SJCRH30 (cell line): ENCODE measurements at places on chromosomes 2 and 18.

- peak; percentile 92 for DNase-seq
These were observed 176.3 kb downstream of the ZFP36L2 start for GRCh38 chr2:43049836-43050801.

- DNase-seq, result no peak
These were observed 236.1 kb downstream of the GCA start for GRCh38 chr2:162579986-162580385.

DNA sequence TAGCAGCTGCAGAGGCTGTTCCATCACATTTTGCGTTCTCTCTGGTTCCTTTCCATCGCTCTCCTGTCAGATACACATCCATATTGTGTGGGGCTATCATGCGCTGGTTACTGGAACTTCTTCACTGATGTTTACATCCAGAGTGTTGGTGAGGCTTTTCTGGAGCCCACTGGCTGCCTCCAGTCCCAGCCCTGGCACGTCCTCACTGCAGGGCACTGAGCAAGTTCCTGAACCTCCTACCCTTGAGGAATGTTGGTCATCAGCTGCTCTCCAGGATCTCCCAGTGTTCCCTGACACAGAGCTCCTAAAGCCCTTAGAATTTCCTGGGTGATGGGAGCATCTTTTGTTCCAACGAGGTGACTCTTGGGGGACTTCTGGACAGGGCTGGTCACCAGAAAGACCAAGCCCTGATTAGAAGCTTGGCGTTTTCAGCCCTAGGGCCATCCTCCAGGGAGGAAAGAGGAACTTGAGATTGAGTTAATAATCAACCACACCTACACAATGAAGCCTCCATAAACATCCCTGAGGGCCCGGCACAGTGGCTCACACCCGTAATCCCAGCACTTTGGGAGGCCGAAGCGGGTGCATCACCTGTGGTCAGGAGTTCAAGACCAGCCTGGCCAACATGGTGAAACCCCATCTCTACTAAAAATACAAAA lies 81.3 kb downstream of the TFCP2L1 start:
- DNase-seq, result no peak

DNA sequence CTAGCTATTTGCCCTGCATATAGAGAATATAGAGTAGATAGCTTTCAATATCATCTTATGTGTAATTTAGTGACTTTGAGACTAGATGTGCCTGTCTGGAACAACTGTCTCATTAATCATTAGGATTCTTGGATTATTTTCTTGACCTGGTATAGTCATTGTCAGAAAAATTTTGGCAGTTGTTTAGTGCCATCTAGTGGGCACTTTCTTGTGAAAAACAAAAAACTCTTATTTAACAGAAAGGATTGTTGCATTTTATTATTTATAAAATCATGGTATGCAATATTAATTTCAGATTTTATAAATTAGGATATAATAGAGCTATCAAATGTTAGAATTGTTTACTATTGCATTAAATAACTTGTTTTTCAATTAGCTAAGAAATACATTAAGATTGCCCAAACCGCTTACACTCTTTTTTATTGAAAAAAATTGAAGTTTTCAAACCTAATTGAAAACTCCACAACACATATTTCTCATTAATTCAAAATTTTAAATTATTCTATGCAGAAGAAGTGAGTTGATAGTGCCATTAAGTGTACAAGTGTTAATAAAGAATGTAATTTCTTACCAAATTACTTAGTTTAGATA lies 80.3 kb downstream of the DYNAP start:
- DNase-seq, result no peak

DNA sequence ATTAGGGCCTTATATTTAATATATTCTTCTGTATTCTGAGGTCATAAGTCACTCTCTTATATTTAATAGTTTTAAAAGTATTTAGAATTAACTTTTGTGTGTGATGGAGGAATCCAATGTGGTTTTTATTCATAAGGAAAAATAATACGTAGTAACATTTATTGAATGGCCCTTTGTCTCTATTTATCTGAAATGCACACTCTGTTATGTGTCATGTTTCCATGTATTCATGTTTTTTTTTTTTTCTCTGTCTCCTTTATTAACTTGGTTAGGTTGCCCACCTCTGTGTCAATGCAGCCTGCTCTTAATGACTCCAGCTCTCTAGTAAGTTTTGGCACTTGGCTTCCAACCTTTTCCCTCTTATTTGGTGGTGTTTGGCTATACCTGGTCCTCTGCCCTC lies 33.8 kb downstream of the RNF144A start:
- no peak for DNase-seq

DNA sequence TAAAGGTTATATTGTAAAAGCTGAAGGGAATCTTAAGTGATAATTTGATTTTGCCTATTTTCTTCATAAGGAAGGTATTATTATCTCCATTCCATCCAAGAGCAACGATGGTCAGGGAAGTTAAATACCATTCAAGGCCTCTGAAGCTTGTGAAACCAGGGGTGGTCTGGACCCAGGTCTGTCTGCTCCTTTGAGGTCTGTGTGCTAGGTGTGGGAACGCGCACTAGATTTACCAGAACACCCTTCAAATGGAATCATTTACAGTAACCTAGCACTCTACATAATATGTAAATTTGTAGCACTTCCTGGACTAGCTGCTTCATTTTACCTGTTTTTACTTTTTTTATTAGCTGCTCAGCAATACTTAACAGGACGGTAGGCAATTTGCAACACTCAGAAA lies 6.4 kb upstream of the TRIB2 start:
- DNase-seq, result no peak

DNA sequence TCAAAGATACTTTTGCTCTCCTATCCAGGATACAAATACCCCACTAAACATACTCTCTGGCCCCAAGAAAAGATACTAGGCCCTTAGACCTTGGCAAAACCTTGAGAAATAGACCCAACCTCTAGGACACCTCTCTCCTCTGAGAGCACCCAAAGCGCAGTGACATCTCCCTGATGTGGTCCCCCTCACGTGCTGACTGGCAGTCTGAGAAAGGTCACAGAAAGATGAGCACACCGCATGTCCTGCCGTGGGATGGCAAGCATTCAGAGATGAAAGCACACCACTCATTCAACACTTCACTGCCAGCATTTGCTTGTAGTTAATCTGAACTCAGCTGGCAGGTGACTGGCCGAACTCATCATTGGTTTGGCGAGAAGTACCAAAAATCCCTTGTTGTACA lies 6.1 kb upstream of the TBC1D8 start:
- DNase-seq, result no peak
